Esophagus mucosa (tissue), 1 donor: ENCODE measurements at places on chromosomes 6 and 20. TPM values are rescaled to one million over a fixed set of nuclear protein-coding genes. Genes with fewer than 3 reads are reported as not detected.

- ATAC-seq = no peak
These were observed 190.8 kb downstream of the GMDS start for GRCh38 chr6:2054516-2055067.

- ATAC-seq = no peak
These were observed 24.6 kb downstream of the CEBPB start for GRCh38 chr20:50215101-50215690.

GRCh38 chr20:32963176-32963575 lies 41.1 kb downstream of the SUN5 start:
- ATAC-seq = no peak

DNA sequence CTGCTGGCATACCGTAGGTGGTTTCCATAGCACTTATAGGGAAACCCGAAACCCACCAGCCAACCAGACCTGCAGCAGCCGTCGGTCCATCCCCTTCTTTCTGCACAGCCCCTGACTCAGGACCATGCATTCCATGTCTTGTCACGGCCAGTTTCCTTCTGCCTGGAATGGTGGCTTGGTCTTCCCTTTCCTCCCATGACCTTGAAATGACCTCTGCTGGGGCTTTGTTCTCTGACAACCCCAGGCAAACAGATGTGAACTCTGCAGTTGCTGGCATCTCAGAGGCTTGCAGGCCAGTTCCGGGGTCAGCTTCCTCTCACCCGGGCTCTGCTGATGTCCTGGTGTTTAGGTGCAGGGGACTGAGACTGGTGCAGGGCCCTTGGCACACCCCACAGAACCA lies 250.8 kb downstream of the SMOC2 start:
- ATAC-seq = no peak

DNA sequence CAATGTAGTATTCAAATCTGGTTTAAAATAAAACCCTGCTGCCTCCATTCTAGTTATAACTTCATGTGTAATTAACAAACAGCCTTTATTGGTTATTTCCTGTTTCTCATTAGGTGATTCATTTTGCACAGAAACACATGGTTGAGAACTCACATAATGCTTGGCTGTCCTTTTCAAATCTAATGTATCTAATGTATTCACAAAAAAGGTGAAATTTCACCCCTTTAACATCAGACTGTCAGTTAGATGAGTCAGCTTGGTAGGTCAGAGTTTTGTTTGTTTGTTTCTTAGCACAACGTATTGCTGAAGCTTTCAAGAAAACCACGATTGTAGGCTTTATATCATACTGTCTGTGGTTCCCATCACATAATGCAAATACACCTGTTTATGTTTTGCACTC lies 78.7 kb upstream of the TMEM30A start:
- no peak for ATAC-seq

GRCh38 chr6:105898286-105898685 lies 187.8 kb upstream of the PRDM1 start:
- no peak for ATAC-seq

GRCh38 chr6:129785756-129786135 lies 75.4 kb downstream of the TMEM244 start:
- no peak for ATAC-seq

GRCh38 chr20:64188682-64189529 lies 24.7 kb downstream of the MYT1 start:
- ATAC-seq = no peak

GRCh38 chr6:31368461-31368860 lies 11.5 kb upstream of the HLA-B start:
- no peak for ATAC-seq

GRCh38 chr20:12728782-12729181 lies 280.0 kb upstream of the SPTLC3 start:
- no peak for ATAC-seq

DNA sequence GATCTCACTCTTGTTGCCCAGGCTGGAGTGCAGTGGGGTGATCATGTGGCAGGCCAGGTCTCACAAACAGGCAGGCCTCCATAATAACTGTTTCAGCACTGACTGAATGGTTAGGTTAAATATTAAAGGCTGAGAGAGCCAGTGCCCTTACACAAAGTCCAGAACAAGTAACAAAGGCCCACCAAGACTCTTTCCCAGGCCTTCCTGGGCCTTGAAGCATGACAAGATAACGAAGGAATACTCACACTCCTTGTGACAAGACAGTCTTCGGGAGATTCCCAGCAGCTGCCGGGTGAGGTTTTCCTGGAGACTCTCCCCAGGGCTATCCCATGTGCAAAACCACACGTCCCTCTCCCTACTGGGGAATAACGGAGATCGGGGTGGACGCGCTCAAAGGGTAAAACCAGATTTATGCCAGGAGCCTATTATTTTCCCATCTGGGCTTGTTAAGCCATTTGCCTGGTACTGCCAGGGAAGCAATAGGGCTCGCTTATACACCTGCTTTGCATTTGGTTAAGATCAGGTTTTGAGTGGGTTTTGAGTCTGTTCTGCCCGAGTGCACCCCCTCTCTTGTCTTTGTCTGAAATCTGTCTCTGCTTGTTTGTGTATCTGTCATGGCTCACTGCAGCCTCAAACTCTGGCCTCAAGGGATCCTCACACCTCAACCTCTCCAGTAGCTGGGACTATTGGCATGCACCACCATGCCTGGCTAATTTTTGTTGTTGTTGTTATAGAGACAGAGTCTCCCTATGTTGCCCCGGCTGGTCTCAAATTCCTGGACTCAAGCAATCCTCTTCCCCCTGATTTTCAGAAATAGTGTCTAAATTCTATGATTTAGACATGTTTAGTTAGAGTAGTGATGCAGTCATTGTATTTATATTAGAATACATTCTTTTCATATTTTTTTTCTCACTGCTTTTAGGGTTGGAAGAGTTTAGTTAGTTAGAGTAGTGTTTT lies 1.4 kb upstream of the ENPP3 start:
- no peak for ATAC-seq

DNA sequence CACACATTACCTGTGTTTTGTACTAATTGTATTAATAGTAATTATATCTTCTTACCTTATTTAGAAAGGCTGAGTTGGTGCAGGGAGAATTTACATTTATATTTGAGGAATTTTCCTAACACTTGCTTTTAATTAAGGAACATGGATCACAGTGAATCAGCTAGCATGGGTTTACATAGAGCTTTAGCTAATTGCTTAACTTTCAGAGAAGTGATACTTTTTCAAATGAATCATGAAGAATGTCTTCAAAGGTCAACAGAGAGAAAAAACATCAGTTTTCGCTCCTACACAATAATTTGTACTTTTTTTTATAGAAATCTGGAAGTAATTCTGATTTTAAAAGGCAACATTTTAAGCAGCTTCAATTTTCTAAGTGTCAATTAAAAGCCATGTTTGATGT lies 195.0 kb upstream of the HEY2 start:
- no peak for ATAC-seq

GRCh38 chr6:150129616-150130505 lies 13.0 kb upstream of the PPP1R14C start:
- ATAC-seq = no peak

DNA sequence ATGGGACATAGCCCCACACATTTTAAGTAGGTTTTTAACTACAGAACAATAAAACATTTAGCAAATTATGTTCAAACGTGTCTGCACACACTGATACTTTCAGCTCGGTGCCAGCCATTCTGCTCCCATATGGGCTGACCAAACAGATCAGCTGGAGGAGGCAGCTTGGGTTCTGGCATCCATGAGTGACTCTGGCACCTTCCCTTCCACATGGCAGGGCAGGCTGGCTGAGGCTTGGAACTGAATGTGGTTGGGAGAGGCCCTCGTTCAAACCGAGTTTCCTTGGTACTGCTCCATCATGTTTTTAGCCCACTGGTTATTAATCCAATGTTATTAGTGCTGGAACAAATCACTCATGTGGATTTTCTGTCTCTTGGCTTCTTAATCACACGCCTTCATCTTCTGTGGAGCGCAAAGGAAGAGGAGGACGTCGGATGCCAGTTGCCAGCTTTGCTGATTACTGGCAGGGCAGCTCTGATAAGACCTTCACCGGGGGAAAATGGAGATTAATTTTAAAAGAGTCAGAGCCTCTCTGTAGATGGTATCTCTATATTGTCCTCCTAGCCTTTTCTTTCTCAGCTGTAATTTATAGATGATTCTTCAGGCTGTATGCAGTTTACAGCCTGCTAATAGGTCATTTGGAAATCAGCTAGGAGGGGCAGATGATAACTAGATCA lies 93.1 kb upstream of the TIAM2 start:
- no peak for ATAC-seq

GRCh38 chr6:28945349-28945748 lies 21.6 kb upstream of the TRIM27 start:
- no peak for ATAC-seq

GRCh38 chr6:166942393-166943168 lies 13.8 kb downstream of the RNASET2 start:
- ATAC-seq = no peak

DNA sequence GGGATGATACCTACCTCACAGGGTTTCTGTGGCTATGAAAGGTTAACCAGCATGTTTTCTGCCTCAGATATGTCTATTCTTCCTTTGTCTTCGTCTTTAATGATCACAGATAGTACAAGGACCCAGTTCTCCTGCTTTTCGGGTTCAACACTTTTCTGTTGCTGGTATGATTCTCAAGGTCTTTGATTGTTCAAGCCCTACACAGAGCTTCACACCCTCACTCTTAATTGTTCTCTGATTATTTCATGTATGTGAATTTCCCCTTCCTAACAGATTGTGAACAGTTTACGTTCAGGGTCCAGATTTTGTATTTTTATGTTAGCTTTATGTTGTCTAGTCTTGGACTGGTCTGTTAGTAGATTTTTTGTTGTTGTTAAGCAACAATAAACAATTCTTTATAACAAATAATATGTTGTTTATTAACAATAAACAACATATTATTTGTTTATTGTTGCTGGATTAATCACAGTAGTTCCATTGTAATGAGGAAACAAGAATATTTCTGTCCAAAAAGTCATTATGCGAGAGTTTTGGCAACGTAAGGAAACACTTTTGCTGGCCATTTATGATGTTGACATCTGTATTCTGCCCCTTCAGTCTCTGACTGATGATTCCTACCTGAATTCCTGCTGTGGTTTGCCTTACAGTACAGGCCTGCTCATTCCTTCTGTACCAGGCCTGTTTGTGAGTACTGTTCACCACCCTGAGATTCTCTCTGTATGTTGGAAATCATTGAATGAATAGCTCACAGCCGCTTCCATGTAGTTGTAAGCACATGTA lies 27.2 kb upstream of the TULP4 start:
- ATAC-seq = no peak

DNA sequence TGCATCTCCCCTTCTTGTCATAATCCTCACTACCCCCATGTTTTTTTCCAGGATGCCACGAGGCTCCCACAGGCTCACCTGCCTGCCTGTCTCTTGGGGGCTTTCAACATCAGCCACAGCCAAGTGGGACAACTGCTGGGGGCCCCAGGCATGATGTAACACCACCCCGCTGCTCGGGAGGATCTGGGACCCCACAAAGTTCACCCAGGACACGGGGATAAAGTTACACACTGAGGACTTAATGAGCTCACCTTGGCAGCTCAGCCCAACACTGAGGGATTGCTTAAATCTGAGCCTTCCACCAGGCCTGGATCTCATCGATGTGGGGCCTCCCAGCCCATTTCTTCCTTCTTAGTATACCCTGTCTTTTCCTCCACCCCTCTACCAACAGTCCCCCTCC lies 56.4 kb upstream of the NNAT start:
- ATAC-seq = no peak

- ATAC-seq = peak; percentile 65
These were observed 24.9 kb upstream of the FUCA2 start for GRCh38 chr6:143536461-143536865.

- no peak for ATAC-seq
These were observed 1.4 kb upstream of the KIFC1 start for GRCh38 chr6:33390173-33390572.

GRCh38 chr20:53917145-53918019 lies 153.0 kb downstream of the BCAS1 start:
- peak; percentile 56 for ATAC-seq

- ATAC-seq = peak; percentile 96
These were observed 29.6 kb downstream of the RAMACL start for GRCh38 chr6:166556863-166557322.

GRCh38 chr6:75393806-75394205 lies 99.8 kb downstream of the FILIP1 start:
- ATAC-seq = no peak

DNA sequence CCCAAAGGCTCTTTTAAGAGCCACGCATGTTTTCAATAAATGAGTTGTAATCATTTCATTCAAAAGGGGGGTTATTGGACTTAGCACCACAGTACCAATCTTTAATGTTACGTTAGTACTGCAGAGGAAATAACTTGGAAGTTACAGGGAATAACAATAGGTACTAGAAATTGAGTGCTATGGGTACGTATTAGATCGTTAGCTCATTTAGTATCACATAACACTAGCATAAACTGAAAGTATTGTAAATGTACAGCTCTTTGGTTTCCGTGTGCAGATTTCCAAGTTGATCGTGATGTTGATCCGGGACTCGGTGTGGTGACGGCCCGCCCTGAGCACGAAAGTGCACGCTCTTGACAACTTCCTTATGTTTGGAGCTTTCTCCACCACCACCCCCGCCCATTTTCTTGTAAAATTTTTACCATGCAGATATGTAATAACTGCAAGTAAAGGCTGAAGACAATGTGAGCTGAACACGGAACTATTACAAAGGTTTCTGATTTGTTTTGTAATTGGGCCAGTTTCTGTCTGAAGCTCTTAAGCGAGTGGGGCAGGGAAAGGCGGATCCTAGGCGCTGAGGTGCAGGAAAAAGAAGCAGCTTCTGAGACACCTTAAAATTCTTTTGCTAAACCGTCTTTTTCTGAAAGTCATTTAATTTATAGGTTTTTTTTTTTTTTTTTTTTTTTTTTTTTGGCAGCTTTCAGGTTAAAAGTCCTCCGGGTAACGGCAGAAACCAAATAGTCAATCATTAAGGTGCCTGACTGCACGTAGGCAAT lies 71.5 kb downstream of the HFE start:
- ATAC-seq = peak; percentile 25

The MUC22 gene
- total RNA-seq = 0.88 TPM

The KIAA1755 gene
- total RNA-seq = 0.32 TPM

The PLEKHG1 gene
- 34.2 TPM for total RNA-seq

The PHACTR1 gene
- 1.6 TPM for total RNA-seq

The GPSM3 gene
- total RNA-seq = 2.2 TPM

The PRRT1 gene
- total RNA-seq = 0.40 TPM

The LRRC73 gene
- 0.20 TPM for total RNA-seq

The CLVS2 gene
- total RNA-seq = not detected

The DZANK1 gene
- 1.5 TPM for total RNA-seq

The TM9SF4 gene
- total RNA-seq = 42.4 TPM

The KHDC1L gene
- 0.32 TPM for total RNA-seq

The KCNS1 gene
- total RNA-seq = 0.40 TPM
